ENCODE measurements at places on chromosomes 3 and 15.

DNA sequence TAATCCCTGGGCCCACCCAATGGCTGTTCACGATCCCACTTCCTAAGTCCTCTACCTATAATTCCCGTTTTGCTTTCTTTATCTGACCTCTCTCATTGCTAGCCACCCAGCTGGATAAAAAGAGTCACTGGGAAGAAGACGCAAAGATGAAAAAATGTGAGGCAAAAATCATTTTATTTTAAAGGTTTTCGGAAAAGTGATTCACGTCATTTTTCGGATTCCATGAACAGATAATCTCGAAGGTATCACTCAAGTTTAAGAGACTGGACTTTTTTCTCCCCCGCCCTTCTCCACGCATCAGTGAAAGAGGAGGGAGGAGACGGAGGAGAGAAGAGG, 266.6 kb downstream of the CGGBP1 start:
- DNase-seq: no peak

- no peak for DNase-seq
Observed at GRCh38 chr3:185330238-185330637, 32.7 kb upstream of the MAP3K13 start.

DNA sequence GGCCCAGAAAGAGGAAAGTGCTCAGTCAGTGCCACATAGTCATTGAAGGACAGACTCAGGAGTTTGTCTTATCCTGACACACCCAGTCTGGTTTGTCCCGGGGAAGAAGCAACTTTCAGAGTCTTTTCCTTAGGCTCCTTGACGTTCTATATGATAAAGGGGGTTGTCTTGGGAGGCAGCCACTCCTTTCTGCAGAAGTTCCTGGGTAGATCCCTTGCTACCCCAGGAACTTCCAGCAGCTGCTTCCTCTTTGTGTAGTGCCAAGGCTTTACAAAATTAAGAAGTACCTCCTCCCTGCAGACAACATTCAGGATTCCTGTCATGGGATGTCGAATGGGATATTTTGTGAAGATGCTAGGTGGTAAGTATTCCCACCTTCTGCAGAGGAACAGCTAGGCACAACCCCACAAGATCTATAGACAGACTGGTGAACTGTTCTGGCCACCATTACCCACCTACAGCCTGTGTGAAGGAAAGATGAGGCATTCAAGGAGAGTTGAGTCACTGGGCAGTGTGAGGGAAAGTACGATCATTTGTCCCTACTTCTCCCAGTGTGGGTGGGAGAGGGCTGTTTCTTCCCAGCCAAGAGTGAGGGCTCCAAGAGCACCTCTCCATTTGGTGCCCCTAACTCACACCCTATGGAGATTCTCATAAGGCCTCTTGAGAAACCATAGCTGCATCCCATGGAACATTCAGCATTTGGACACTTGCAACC, 11.3 kb downstream of the TMEM266 start:
- no peak for DNase-seq

- DNase-seq: no peak
Observed at GRCh38 chr3:7637694-7638093, 776.8 kb downstream of the GRM7 start.

DNA sequence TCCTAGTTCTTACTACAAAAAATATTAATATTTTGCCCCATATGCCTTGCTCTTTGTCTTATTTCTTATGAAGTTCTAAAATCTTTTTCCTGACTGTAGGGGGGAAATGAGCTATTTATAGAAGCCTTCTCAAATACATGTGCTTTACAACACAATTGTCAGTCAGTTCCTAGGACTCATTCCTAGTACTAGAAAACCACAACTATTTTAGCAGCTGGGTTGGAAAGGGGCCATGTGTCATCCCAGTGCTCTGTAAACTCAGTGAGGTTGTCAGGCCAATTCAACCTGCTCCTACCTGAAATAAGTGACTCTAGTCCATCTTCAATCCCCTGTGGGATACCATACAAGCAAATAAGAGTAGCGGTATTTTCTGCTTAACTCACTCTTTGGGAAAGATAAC, 153.8 kb downstream of the ULK4 start:
- DNase-seq: no peak

DNA sequence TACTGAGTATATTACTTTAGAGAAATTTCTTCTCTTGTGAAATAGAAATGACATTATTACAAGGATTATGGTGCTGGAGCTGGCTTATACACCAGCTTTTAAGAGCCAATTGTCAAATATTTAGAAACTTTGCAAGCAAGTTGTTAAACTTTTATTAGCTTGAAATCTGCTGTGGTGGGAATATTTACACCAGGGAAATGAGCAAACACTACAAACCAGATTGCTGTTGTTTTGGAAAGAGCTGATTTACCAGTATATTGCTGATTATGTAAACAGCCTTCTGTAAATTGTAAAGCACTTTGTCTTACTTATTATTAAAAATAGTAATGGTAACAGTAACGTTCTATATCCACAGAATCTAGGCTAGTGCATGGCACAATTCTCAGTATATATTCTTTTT, 61.5 kb downstream of the MAP3K13 start:
- no peak for DNase-seq

DNA sequence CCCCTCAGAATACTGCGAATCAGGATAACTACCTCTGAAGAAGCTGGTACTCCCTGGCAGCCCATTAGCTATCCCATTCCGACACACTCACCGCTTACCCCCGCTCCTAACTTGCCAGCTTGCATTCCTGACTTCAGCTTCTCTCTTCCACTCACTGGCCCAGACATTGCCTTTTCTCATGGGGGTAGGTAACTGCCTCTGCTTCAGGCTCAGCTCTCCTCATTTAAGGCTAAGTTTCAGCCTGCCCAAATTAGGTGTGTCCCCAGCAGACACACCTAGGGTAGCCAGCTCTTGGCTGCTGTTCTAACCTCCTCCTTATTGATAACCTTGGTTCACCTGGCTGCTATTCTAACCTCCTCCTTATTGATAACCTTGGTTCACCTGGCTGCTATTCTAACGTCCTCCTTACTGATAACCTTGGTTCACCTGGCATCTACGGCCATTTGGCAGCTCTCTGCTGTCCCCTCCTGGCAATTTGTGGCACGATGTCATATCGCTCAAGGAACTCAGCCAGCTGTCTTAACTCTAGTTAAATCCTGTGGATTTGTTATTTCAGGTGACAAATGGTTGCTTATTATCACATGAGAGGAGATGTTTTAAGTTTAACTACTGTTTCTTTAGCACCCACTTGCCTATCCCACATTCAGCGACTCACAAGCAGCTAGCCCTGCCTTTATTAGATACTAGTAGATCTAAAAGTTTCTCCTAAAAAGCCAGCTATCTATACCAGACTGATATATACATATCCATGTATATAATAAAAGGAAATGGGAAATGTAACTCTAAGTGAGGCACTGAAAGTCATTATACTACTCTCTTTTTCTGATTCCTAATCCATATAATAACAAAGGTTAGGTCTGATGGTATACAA, 106.5 kb upstream of the ACP3 start:
- no peak for DNase-seq

DNA sequence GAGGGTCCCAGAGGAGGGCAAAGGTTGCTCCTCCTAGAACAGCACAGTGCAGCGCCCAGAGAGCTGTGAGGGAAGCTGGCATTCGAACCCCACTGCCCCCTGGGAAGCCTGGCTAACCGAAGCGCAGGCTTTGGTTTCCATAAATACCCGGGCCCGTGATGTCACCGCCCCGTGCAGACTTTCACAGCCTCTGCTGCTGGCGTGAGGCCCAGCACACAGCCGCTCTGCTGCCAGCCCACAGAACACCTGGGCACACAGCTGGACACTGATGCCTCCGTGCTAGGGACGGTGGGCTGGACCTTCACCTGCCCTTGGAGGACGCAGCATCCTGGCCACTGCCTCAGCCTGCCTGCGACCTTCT, 1.0 kb downstream of the IQSEC1 start:
- no peak for DNase-seq

DNA sequence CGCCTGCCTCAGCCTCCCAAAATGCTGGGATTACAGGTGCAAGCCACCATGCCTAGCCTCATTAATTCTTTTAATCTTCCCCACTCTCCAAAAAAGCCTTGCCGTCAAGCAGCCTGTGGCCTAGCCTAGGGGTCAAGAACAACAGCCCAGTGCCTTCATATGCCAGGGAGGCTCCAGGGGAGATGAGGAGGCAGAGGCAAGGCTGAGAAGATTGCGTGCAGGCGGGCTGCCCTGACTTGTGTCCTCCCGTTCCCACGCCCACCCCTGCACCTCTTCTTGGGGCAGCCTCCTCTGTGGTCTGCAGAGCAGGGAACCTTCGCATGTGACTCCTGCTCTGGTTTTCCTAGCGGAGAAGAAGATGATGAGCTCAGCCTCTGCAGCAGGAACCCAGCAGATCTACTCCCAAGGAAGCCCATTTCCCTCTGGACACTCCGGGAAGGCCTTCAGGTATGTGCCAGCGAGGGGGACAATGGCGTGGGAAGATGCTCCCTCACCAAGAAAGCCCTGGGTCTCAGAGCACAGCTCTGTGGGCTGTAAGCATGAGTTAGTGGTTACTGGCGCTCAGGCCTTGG, 118.5 kb upstream of the ABHD17C start:
- DNase-seq: no peak

- DNase-seq: no peak
Observed at GRCh38 chr3:162398554-162398953, 901.9 kb downstream of the OTOL1 start.

- DNase-seq: no peak
Observed at GRCh38 chr15:78317145-78317836, 17.9 kb upstream of the SKIC8 start.

DNA sequence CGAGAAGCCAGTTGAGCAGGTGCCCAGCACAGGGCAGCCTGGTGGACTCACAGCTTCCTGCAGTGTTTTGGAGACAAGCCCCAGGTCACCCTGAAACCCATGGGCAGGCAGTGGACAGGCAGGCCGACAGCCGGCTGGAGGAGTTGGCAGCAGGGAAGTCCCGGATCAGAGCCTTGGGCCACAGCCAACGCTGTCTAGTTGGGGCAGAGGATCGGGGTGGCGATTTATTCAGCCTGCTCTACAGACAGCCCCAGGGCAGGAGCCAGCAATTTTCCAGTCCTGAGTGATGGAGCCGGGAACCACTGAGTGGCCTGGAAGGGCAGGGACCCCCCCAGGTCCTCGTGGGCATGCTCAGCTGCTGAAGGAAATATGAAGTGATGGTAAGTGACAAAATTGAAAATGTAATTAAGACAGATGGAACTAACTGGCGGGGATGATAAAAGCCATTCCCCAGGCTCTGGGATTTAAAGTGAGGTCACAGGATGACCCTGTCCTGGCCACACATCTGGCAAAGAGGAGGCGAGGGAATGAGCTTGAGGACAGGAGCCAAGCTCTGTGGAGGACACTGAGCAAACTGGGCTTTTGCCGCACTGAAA, 34.4 kb upstream of the TBC1D21 start:
- no peak for DNase-seq

DNA sequence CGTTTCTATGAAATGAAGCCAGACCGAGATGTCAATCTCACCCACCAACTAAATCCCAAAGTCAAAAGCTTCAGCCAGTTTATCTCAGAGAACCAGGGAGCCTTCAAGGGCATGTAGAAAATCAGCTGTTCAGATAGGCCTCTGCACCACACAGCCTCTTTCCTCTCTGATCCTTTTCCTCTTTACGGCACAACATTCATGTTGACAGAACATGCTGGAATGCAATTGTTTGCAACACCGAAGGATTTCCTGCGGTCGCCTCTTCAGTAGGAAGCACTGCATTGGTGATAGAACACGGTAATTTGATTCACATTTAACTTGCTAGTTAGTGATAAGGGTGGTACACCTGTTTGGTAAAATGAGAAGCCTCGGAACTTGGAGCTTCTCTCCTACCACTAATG, 41.9 kb upstream of the TRA2B start:
- DNase-seq: no peak

DNA sequence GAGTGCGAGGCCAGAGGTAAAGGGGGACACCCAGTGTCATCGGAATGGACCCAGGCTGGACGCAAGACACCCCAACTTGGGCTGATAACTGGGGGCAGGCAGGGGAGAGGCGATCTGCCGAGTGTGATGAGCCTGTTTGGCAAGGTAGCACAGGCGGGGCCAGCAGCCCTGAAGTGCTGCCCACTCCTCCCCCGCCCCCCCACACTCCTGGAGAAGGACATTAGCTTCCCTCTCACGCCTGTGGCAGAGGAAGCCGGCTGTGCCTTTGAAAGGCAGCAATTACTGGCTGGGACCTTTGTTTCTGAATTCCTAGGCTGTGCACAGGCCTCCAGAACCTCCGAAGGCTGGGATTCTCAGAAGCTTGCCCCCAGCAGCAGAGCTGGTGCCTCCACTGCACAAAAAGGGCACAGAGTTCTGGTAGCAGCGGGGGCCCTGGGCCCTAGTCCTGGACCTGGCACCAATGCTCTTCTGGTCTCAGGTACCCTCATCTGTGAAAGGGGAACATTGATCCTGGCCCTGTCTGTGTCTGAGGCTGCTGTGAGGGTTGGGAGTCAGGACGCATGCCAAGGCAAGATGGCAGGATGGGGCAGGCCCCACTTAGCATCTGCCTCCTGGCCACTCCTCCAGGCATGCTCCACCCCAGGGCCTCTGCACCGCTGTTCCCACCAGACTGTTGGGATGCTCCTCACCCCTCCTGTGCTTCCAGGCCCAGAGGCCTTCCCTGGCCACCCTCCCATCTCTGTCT, 28.6 kb downstream of the IQSEC1 start:
- DNase-seq: no peak

- no peak for DNase-seq
Observed at GRCh38 chr3:13063225-13063624, 10.0 kb downstream of the IQSEC1 start.

- no peak for DNase-seq
Observed at GRCh38 chr15:92243227-92243626, 150.5 kb upstream of the ST8SIA2 start.

DNA sequence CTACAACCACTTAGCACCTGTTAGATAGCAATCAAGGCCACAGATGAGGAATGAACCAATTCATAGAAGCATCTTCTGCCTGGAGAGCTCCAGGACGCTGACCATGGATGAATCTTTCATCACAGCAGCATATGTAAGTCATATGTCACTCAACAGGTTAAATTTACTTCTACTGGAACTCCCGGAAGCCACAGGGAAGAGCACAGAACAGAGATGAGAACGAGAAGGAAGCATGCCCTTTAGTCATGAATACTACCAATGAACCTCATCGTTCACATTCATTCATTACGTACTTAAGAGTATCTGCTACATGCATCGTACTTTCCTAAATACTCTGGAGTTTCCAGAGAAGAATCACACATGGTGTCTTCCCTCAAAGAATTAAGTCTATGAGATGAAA, 192.8 kb downstream of the STT3B start:
- DNase-seq: no peak

- DNase-seq: no peak
Observed at GRCh38 chr3:114974387-114974786, 172.7 kb downstream of the ZBTB20 start.

DNA sequence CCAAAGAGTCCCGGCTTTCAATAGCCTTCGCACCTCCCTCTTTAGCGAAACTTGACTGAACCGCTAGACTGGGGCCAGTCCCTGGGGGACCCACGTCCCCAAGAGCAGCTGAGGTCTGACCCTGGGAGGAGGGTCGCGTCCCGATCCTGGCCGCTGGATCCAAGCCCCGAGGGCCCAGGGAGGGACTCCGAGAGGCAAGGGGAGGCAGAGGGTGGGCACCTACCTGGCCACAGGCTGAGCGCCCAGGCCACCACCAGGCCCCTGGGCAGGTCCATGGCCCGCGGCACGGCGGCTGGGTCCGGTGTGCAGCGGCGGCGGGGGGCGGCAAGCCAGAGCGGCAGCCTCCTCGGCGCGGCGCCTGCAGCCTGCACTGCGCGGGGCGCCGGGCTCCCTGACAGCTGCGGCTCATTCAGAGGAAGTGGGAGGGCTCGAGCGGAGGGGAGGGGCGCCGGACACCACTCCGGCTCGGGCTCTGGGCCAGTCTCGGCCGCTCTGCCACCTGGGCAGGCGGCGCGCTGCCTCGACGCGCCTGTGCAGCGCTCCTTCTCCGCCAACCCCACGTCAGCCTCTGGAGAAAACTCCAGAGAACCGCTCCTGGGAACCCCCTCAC, at the start of gene ITGA11:
Gene ITGA11 (minus strand): TSS at position 372 of the 610 bp plus-strand sequence. CDS start 97 bp downstream, at position 275.
- no peak for DNase-seq
